ENCODE measurements at places on chromosomes 12 and 14.

DNA sequence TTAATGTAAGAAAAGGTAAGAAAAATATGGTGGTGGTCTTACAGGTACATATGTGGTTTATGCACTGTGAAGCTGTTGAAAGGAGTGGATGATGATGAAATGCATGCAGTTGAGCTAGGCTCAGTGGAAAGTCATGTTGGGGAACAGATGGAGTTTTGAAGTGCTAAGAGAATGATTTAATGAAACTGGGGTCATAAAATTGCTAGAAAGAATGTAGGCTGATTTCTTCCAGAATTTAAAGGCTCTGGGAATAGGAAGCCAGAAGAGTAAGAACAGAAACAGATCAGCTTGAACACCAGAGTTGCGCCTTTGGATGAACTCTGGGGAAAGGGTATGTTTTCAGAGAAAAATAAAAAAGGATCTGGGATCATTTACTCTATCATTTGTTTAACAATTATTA, 146.5 kb downstream of the MON2 start:
- DNase-seq, result no peak

DNA sequence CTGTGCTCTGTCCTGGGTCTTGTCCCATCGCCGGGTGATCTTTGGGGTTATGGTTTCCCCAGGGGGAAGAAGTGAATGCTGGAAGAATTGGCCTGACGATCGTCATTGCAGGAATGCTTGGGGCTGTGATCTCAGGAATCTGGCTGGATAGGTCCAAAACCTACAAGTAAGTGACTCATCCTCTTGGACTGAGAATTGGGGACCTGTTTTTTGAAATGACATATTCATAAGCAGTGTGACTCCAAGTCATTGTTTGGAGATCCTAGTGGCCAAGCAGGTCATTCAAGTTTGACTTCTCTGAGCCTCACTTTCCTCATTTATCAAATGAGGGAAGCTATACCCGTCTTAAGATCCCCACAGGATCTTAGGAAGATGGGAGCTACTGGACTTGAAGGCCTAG, 25.8 kb downstream of the ERG28 start:
- no peak for DNase-seq

DNA sequence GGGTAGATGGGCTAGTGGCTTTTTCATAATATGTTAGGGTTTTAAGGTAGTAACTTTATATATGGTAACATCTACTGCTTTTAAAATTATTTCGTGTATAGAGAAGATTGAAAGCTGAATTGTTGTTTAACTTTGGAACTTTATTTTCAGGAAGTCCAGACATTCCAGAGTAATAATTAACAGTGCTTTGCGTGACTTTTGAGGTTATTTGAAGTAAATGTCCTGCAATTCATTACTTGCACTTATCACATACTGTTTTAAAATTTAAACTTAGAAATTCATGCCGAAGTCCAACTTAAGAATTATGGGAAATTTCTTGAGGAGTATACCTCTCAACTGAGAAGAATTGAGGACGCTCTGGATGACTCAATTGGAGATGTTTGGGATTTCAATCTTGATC, 3.3 kb downstream of the WASHC4 start:
- no peak for DNase-seq

DNA sequence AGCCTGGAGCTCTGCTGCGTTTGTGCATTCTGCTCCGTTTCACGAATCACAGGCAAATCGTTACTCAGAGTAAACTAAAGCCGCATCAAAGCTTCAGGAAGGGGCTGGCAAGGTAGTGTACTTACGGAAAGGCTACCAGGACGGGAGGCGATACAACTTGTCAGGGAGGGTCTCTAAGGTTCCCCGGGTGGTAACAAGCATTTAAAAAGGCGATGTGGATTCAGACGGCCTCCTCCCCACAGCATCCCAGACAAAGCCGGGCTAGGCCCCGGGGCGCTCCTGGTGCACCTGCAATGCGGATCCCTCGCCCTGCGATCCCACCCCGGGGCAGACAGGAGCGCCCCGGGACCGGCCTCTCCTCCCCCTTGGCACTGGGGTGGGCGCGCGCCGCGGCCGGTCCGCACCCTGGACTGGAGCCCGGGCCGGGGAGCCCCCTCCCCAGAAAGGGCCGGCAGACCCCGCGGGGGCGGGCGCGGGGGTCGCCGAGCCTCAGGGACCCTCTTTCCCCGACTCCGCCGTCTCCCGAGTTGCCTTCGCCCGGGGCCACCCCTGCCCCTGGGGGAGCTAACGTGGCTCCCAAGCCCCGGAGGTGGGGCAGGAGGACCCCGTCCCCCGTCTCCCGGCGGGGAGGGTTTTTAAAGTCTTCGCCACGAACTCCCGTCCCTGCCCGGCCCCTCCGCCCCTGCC, 718 bp downstream of the CCDC92 start:
- peak; percentile 53 for DNase-seq

GRCh38 chr12:15052691-15053090, 79.8 kb downstream of the PDE6H start:
- no peak for DNase-seq

DNA sequence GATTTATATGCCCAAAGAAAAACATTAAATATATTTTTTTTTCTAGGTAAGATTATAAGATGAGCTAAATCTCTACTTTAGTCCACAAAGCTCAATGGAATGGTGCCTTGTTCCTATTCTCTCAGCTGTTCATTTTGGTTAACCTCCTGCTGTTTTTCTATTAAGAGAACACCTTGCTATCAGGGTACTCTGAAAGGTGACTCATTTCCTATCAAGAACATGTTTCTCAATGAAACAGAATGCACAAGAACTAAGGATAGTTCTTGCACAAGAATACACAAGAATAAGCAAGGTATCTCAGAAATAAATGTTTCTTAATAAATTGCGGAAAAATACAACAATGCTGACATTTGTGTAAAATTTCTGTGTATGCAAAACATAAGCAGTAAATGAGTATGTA, 14.1 kb downstream of the ABCD2 start:
- peak; percentile 4 for DNase-seq

- no peak for DNase-seq
Observed at GRCh38 chr12:104502217-104502616, 45.5 kb downstream of the CHST11 start.

DNA sequence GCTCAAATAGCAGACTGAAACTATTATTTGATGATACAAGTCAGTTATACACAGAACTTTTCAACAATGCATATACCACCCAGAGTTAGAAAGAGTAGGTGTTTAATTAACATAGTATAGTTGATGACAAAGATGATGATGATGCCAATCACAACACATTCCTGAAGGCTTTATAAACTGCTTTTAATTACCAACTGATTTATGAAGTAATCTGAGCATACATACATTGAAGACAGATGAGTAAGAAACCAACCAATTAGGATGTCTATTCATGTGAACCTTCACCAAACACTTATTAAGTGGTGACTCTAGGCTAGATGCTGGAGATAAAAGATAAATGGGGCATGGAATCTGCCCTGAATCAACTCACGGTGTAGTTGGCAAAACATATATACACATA, 600.9 kb upstream of the FLRT2 start:
- DNase-seq, result no peak

DNA sequence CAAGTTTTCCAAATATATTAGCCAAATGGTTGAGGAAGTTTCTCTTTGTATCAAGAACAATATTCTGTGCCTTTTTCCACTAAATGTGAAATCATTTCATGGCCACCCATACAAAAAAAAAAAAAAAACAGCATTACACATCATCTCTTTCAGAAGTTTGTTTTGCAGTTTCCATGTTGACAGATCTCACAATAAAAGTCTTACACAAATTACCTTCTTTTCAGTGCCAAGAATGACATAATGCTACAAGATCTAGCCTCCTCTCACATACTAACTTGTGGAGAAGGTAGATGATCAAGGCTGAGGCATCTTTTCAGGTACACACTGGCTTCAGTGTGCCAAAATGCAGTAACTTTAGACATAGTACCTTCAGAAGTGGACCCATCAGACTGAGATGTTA, 35.3 kb downstream of the PRKD1 start:
- DNase-seq, result no peak

DNA sequence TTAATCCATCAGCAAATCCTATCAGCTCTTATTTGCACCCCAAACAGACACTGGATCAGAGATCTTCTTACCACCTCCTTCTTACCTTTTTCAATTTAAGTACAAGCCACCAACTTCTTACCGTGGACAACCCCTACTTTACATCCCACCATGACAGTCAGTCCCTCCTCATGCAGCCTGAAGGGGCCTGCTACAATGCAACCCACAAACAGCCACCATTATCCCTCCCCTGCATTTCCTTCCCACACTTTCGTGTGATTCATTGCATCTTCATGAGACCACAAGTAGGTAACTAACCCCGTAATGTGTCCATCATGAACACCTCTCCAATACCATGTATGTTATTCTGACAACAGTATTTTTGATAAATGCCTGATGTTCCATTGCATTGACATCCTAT, 108.6 kb downstream of the BCL11B start:
- no peak for DNase-seq

- DNase-seq, result no peak
Observed at GRCh38 chr12:4282103-4282891, 8.7 kb downstream of the CCND2 start.

GRCh38 chr14:56378046-56378445, 201.6 kb upstream of the TMEM260 start:
- no peak for DNase-seq

DNA sequence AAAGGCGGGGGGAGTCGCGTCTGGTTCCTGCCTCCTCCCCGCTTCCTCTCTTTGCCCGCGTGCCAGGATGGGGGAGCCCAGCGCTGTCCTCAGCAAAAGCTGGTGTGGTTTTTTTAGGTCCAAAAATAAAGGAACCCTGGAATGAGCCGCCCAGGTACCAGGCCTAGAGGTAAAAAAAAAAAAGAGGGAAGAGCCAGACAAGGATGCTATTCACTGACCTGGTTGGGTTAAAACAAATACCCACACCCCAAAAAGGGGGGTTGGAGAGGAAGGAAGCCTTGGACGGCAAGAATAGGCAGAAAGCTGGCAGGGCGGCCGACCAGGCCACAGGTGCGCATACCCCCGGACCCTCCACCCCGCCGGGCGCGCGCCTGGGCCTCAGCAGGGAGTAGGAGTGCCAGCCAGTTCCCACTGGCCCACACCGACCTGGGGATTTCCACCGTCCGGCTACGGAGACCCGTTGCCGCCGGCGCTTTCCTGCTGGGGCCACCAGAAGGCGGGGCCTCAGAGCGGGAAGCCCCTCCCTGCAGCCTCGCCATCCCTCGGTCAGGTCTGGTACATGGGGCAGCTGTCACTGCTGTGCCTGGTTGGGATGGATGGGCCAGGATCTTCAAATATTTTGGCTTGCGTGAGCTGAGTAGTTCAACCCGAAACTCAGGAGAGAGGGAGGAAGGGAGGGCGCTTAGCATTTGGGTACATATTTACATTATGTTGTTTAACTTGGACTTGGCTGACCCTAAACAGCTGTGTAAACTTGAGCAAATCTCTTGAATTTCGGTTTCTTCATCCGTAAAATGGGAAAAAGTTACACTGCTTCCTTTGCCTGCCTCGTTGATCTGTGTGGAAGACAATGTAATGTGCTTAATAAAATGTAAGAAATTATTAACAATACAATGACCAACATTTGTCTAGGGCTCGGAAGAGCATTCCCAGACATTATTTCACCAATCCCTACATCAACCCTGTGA, 5.4 kb upstream of the IRF2BPL start:
- peak; percentile 84 for DNase-seq

DNA sequence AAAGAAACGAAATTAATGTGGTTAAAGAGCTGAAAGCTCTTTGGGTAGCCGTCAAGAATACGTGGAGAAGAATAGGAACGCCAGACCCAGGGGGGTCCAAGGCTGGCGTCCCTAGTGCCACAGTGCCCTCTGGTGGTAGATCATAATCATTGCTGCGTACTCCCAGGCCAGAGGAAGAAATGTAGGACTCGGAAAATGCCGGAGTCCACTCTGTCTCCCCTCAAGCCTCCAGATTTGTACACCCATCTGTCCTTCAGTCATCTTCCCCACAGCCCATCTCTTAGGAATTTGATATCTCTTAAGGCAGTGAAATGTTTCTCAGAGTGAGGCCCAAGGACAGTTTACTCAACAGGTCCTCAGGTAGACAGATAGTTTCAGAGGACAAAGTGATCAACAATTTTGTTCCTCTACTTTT, 25.4 kb upstream of the PLEKHG6 start:
- peak; percentile 59 for DNase-seq

- DNase-seq, result no peak
Observed at GRCh38 chr12:105433804-105434203, 103.3 kb downstream of the C12orf75 start.

DNA sequence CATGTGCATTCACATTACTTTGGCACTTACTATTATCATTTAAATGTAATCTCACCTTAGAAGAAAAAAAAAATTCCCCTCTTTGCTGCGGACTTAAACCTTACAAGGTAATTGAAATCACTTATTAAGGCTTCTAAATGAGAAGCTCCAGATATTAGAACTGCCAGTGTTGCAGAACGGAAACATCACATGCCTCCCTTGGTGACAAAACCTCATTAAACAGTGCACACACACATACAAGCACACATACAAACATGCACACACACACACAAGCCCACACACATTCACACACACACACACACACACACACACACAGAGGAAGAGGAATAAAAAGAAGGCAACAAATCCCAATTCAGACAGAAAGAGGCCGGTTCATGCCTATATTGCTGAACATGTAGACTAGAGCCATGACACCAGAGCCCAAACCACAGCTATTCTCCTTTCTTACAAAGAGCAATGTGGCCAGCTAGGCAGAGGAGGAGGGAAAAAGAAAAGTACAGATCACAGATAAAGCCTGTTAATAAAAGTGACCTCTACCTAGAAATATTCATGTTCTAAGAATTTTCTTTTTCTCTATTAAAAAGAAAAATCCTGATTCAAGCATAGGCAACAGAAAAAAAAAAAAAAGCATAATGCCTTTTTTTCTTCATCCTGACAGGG, 405.2 kb upstream of the FLRT2 start:
- DNase-seq, result no peak

DNA sequence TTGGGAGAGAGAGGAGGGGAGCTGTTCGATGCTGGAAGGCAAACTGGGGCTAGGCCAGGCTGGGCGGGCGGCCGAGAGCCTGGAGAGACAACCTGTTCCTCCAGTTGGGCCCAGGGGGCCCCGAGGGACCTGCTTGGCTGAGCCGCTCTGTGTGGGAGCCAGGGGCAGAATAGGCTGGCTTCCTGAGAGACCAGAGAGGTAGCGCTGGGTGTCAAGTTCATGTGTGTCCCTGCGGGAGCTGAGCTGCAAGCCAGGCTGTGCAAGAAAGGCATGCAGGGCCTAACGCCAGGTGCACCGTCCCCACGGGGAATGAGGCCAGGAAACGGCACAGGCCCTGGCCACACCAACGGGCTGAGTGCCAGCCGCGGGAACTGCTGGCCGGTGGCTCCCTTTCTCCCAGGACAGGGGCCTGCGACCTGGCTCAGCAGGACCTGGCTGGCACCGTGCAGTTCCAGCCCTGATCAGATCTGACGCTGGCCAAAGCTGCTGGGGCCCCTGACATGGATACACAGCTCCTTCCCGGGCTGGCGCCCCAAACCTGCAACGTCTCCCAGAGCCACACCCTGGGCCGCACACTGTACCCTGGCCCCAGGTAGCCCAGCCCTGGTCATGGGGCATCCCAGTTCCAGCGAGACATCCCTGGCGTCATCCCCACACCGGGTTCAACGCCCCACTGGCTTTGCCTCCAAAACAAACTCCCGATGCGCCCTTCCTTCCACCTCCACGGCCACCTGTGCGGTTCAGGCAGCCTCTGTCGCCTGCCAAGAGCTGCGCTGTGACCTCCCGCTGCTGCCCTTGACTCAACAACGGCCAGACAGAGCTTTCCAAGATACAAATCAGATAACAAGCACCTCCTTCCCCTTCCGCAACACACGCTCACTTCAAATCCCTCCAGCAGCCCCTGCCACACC, 65.0 kb downstream of the RFLNA start:
- DNase-seq, result peak; percentile 81

- no peak for DNase-seq
Observed at GRCh38 chr12:97425802-97426491, 36.7 kb upstream of the RMST start.

- DNase-seq, result no peak
Observed at GRCh38 chr12:66648033-66648735, 30.7 kb downstream of the GRIP1 start.

All from NCI-H2081 (cell line).